ENCODE measurements at places on chromosomes 2 and 18.

- no peak for DNase-seq
These were observed 74.7 kb downstream of the PTPRM start for GRCh38 chr18:7641813-7642212.

DNA sequence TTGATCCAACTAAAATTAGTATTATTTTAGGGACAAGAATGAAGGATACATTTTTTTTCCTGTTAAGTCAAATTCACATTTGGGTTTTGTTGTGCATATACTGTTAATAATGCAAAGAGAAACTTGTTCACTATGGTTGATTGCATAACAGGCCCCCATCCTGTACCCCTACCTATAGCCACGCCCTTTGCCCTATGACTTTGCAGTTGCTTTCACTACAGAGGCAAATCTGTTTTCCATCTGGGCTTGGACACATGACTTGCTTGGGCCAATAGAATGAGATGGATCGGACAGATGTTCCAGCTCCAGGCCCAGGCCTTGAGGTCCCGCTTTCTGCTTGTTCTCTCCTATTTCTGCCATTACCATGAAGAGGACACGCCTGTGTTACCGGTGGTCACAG is 278.5 kb upstream of the HNRNPA3 start:
- DNase-seq, result no peak

DNA sequence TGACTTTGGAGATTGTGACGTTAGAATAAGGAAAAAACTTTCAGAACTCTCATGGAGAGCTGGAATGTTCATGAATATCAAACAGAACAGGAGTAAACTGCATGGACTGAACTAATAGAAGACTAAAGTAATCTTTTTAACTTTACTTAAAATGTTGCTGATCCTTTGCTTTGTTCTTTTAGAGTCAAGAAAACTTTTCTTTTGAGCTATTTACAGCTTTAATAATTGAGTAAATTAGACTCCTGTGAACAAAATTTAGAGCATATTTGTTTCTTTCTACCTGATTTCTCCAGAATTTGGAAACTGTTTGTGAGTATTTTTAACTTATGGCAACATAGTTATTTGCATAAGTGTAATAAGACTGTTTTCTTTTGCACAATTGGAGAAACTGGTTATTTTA is 146.3 kb downstream of the CDCA7 start:
- no peak for DNase-seq

GRCh38 chr2:8472545-8473323 is 209.1 kb upstream of the ID2 start:
- no peak for DNase-seq

- DNase-seq, result peak; percentile 15
These were observed 55.4 kb upstream of the NCOA1 start for GRCh38 chr2:24435391-24436316.

DNA sequence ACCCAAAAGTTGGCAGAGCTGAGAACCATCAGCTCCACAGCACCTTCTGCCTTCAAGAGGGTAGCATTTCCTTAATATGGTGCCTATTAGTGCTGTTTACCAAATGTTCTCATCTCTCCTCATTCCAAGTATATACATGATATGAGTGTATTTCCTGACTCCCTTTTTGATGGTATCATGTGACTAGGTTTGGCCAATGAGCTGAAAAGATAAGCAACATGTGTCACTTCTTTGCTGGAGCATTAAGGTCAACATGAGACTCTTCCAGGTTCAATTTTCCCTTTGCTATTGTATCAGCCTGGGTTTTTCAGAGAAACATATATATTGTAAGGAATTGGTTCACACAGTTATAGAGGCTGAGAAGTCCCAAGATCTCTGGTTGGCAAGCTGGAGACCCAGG is 310.9 kb downstream of the HRH4 start:
- no peak for DNase-seq

GRCh38 chr2:38484957-38485356 is 107.9 kb upstream of the ATL2 start:
- no peak for DNase-seq

GRCh38 chr2:17934721-17935120 is 56.3 kb downstream of the KCNS3 start:
- peak; percentile 78 for DNase-seq

DNA sequence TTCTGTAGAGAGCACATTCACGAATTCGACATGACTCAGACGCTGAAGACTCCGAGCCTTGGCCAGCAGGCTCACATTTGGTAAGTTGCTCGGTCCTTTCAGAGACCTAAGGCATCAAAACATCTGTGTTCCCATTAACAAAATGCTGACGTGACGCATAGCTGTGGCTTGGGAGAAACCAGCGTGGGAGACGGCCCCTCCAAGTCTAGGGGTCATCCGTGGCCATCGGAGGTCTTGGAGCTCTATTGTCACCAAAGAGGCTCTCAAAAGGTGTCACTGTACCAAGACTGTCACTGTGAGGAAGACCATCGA is 14.9 kb downstream of the FBLN7 start:
- no peak for DNase-seq
